ENCODE measurements at places on chromosomes 7 and 10.

- no peak for DNase-seq
Measured at GRCh38 chr7:47594406-47594805, 12.5 kb upstream of the TNS3 start.

- no peak for DNase-seq
Measured at GRCh38 chr7:130970196-130970595, 236.2 kb upstream of the KLF14 start.

GRCh38 chr10:129545261-129545660 is 78.2 kb downstream of the MGMT start:
- peak; percentile 49 for DNase-seq

DNA sequence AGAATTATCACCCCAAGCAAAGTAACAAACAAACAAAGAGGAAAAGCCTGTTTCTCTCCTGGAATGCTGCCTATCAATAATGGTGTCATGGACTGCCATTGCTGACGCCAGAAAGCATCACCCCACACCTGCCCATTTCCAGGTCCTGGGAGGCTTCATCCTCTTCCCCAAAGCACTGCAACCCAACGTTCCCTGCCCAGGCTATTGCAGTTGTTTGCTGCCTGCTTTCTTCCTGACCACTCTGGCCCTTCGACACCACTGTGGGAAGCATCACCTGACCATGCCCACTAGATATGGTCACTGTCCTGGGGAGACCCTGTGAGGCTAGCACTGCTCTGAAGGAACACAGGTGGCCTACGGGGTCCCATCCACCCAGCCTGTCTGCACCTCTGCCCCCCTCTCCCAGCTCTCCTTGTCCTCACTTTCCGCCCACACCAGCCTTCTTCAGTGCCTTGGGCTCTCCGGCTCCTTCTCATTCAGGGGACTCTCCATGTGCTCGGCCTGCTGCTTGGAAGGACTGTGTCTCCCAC is 439.6 kb downstream of the GLRX3 start:
- DNase-seq, result no peak

DNA sequence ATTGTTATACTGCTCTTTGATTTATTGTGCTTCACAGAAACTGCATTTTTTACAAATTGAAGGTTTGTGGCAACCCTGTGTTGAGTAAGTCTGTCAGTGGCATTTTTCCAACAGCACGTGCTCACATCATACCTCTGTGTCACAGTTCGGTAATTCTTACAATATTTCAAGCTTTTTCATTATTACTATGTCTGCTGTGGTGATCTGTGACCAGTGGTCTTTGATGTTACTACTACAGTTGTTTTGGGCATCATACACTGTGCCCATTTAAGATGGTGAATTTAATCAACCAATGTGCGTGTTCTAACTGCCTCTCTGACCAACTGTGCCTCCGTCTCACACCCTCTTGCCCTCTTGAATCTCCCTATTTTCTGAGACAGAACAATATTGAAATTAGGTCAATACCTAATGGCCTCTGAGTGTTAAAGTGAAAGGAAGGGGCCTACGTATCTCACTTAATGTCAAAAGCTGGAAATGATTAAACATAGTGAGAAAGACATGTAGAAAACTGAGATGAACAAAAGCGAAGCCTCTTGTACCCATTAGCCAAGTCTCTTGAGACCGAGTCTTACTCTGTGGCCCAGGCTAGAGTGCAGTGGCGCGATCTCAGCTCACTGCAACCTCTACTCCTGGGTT is 20.2 kb upstream of the ASL start:
- no peak for DNase-seq

GRCh38 chr10:23408330-23408976 is 30.4 kb upstream of the OTUD1 start:
- no peak for DNase-seq

- no peak for DNase-seq
Measured at GRCh38 chr7:97732565-97733275, 834 bp downstream of the TAC1 start.

- DNase-seq, result no peak
Measured at GRCh38 chr10:120514035-120514620, 57.1 kb downstream of the PLPP4 start.

GRCh38 chr7:98840722-98841121 is 29.1 kb downstream of the TMEM130 start:
- no peak for DNase-seq

DNA sequence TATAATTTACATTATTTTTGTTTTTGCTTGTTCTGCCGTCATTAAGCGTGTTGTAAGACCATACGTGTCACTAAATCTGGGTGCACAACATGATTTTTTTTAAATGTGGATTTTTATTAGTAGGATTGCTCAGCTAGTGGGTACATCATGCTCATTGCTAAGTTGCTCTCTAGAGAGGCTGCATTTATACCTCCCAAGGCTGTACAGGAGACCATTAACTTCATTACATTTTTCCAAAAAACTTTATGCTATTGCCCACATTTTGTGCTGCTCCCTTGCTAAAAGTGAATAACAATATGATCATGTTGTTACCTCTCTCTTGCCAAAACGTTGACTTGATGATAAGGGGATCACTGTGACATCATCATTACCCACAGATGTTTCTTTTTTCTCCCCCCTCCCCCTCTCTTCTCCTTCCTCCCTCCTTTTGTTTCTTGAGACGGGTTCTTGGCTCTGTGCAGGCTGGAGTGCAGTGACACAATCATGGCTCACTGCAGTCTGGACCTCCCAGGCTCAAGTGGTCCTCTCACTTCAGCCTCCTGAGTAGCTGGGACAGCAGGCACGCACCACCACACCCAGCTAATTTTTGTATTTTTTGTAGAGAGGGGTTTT is 65.1 kb downstream of the BMPR1A start:
- DNase-seq, result no peak

GRCh38 chr10:79402951-79403350 is 42.5 kb downstream of the ZCCHC24 start:
- DNase-seq, result no peak

DNA sequence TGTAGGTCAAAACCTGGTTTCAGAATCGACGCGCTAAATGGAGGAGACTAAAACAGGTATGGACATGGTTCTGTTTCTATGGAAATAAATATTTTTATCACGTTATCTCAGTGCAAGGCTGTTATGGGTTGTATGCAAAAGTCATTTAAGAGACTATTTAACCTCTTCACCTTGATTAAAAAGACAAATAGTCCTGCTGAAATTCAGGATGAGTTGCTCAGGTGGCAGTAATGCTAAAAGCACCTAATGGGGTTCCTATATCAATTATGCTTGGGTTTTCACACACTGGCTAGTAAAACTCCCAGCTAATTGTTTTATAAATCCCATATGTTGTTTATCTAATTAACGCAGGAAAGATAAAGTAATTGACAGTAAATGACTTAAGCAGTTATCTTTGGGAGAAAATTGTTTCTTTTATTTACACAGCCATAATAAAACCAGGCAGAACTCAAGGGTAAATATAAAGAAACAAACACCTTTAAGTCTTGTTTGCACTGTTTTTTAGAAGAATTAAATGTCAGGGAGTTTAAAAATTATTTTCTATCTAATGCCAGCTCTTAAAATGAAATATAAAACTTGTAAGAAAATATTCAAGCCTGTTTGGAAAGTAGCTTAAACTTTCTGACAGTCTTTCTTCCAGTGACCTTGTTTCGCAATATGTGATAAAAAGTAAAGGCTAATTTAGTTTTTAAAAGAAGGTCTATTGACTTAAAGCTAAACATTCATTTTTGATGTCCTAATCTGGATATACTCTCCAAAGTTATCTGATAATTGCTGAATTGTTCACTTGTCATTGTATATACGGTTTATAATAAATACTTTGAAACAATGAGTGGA is 3.2 kb downstream of the HHEX start:
- no peak for DNase-seq

GRCh38 chr7:148304083-148304335 is 286.6 kb upstream of the C7orf33 start:
- DNase-seq, result no peak

DNA sequence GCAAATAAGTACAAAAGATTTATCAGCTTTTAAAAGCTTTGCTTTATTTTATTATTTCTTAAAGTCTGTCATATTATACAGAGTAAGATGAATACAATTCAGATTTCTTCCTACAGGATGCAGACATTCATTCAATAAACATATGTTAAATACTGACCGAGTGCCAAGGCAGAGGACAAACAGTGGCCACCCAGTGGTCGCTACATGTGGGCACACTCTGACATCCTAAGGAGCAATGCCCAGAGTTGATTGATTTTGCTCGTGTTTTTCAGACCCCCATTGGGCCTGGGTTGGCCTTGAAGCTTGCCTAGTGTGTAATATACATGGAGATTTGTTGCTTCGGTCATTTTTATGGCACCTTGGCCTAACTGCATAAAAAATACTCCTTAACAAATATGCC is 201.2 kb downstream of the CCDC3 start:
- DNase-seq, result no peak

DNA sequence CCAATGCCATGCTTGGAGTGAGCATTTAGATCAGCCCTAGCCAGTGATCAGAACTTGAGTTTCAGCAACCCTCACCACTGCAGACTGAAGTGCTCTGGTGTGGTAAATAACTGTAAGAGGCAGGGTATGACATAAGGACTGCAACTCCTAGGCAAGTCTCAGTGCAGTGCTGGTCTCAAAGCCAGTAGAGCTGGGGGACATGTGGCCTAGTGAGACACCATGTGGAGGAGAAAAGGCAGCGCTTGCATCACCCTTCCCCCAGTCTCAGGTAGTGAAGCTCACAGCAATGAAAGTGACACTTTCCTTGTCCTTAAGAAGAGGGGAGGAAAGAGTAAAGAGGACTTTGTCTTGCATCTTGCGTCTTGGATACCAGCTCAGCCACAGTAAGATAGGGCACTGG is 386.8 kb upstream of the POT1 start:
- no peak for DNase-seq

DNA sequence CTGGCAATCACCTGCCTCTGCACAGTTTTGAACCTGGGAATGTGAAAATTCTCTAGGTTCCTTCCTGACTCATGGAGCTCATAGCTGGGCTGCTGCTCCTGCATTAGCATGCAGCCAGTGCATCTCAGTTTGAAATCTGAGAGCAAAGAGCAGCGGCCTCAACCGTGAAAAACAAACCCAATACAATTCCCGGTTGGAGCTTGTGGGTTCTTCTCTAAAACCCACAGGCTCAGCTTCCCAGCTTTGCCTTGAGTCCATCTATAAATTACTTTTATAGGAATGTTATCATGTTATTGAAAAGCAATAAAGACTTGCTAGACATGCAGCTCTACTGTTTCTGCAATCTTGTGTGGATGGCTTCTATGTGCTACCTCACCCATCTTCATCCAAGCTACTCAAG is 191.7 kb downstream of the CXCL12 start:
- DNase-seq, result no peak

DNA sequence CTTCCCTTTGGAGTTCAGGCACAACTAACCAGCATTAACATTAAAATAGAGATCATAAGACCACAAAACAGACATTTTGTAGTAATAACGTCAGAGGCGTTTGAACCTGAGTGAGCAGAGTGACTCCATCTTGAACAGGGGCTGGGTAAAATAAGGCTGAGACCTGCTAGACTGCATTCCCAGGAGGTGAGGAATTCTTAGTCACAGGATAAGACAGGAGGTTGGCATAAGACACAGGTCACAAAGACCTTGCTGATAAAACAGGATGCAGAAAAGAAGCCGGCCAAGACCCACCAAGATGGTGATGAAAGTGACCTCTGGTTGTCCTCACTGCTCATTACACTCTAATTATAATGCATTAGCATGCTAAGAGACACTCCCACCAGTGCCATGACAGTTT is 493.2 kb upstream of the AUTS2 start:
- no peak for DNase-seq

GRCh38 chr10:5590816-5591215 is 66.1 kb downstream of the CALML3 start:
- DNase-seq, result no peak

DNA sequence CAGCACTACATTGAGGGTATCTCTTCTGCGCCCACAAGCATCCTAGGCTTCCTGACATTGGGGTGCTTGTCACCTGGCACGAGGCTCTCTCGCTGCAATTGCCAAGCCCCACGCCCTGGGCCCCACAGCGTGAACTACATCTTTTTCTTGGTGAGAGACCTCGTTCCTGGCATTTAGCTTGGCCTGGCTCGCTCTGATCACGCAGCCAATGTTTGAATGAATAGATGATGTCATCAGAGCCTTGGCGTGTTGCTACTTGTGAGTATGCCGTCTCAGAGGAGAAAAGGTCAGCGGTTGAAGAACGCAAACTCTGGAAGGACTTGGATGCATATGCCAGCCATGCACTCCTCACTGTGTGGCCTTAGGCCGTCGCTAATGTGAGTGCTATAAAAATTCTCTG is 150.2 kb upstream of the AUTS2 start:
- no peak for DNase-seq

GRCh38 chr7:23249486-23249885 is 2.9 kb downstream of the GPNMB start:
- DNase-seq, result no peak

Data from HS-5 (cell line).